WERI-Rb-1 (cell line): ENCODE measurements at places on chromosomes 7 and 10.
A peak's percentile ranks its signal among the peaks of the same experiment; 100 is the strongest.

GRCh38 chr10:51389415-51390321 lies 309.7 kb downstream of the CSTF2T start:
- DNase-seq, result peak; percentile 41

DNA sequence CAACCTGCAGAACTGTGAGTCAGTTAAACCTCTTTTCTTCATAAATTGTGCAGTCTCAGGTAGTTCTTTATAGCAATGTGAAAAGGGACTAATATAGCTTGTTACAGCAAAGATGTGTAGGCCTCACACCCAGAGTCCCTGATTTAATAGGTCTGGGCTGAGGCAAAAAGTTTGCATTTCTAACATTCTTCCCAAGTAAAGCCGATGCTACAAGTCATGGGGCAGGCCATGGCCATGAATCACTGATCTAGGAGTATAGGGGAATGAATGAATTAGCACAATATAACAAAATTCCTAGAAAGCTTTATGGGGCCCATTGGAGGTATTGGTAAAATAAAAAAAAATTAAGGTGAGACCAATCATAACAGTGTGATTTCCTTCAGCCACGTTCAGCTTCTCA lies 11.5 kb upstream of the AASS start:
- DNase-seq, result no peak

DNA sequence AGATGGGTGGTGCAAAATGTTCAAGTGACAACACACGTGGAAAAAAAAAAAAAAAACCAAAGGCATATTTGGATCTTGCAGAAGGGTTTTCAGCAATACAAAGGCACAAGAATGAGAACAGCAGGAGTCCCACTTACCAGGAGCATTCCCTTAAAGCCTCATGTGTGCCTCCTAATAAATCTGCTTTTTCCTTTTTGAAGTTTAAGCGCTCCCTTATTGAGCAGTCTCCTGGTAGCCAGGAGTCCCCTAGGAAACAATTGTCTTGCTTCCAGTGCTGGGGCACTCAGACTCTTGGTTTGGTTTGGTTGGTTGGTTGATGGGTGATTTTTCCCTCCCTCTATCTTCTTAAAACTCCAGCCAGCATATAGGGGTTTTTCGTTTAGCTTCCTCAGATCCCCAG lies 321.8 kb upstream of the NFE2L3 start:
- no peak for DNase-seq

DNA sequence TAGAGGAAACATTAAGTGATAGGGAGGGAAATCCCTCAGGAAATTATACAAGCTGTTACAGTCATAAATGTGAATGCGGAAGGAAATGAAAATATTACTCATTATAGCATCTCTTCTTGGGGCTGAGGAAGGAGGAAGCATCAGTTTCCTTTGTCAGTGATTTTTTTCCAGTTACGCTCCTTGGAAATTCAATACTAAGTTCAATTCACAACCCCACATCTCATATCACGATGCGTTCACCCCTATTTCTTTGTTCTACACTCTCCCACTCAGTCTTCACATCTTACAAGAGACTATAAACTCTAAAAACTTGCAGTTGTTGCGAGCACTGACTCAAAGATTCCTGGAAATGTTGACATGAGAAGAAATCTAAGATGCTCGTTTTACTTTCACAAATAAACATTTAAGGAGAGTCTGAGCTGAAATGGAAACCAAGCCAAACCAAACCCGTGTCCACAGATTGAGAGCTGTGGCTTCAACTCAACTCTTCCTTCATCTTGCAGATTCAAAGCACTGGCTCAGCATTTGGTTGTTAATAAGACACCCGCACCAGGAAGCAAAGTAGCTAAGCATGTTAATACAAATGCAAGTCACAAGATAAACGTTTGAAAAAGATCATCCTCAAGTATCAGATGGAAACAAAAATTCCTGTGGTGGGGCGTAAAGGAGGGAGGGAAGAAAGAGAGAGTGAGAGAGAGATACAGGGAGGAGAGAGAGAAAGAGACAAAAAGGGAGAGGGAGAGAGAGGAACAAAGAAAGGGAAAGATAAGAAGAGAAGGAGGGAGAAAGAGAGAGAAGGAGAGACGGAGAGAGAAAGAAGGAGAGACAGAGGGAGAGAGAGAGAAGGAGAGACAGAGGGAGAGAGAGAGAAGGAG lies 150.0 kb upstream of the RSU1 start:
- DNase-seq, result no peak

GRCh38 chr7:80298201-80298600 lies 163.6 kb downstream of the GNAI1 start:
- no peak for DNase-seq
